ENCODE measurements at places on chromosomes 3 and 15. TPM values are rescaled to one million over a fixed set of nuclear protein-coding genes. Genes with fewer than 3 reads are reported as not detected.

DCP1A gene
- total RNA-seq: 23.0 TPM

ZNF80 gene
- total RNA-seq: 0.17 TPM

MRPL47 gene
- total RNA-seq: 22.4 TPM

ATP13A4 gene
- total RNA-seq: 47.2 TPM

STT3B gene
- total RNA-seq: 123 TPM

RBPMS2 gene
- total RNA-seq: 41.3 TPM

RMDN3 gene
- total RNA-seq: 41.1 TPM

HRH1 gene
- total RNA-seq: 5.6 TPM

MB21D2 gene
- total RNA-seq: 8.7 TPM
